ENCODE measurements at places on chromosomes 12 and 14. TPM values are rescaled to one million over a fixed set of nuclear protein-coding genes. Genes with fewer than 3 reads are reported as not detected.

Gene REP15
- 0.26 TPM for total RNA-seq

Gene TAS2R7
- not detected for total RNA-seq

Gene TCL1A
- not detected for total RNA-seq

Gene CLEC6A
- total RNA-seq = not detected

Gene PXMP2
- 22.2 TPM for total RNA-seq

Gene CEBPE
- not detected for total RNA-seq

Gene LRRC10
- not detected for total RNA-seq

Gene FAM222A
- 1.8 TPM for total RNA-seq

Gene OR4E2
- total RNA-seq = not detected

Gene PLCZ1
- not detected for total RNA-seq

Gene DEPDC4
- 0.88 TPM for total RNA-seq

Gene TROAP
- 103 TPM for total RNA-seq

GRCh38 chr14:89576960-89577359, 159.9 kb upstream of the FOXN3 start:
- no peak for DNase-seq

DNA sequence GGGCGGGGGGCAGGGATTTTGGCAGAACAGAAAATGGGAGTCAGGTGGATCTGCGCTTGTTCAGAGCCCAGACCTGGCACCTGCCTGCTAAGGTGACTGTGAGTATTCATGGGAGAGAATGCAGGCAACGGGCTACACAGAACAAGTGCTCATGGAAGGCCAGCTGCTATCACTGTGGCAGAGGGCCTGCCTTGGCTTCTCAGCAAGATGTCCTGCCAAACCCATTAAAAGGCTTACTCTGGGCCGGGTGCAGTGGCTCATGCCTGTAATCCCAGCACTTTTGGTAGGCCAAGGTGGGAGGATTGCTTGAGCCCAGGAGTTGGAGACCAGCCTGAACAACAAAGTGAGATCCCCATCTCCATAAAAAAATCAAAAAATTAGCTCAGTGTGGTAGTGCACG, 21.0 kb downstream of the DIO3 start:
- no peak for DNase-seq

GRCh38 chr12:79296871-79297270, 393.9 kb downstream of the PAWR start:
- no peak for DNase-seq

DNA sequence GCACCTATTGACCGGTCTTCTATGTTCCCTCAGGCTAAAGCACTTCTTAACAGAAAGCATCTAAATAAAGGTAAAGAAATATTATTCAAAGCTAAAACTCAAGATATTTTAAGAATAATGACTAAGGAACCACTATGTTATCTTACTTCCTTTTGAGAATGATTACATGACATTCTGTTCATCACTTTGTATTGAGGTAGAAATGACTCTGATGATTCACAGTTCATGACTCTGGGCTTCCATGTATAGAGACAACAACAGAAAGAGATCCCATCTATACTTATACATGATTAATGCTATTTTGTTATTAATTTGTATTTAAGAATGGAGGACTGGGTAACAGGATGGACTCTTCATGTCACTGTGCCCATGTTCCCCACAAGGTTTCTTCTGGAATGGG, 218.3 kb upstream of the OR4E1 start:
- no peak for DNase-seq

DNA sequence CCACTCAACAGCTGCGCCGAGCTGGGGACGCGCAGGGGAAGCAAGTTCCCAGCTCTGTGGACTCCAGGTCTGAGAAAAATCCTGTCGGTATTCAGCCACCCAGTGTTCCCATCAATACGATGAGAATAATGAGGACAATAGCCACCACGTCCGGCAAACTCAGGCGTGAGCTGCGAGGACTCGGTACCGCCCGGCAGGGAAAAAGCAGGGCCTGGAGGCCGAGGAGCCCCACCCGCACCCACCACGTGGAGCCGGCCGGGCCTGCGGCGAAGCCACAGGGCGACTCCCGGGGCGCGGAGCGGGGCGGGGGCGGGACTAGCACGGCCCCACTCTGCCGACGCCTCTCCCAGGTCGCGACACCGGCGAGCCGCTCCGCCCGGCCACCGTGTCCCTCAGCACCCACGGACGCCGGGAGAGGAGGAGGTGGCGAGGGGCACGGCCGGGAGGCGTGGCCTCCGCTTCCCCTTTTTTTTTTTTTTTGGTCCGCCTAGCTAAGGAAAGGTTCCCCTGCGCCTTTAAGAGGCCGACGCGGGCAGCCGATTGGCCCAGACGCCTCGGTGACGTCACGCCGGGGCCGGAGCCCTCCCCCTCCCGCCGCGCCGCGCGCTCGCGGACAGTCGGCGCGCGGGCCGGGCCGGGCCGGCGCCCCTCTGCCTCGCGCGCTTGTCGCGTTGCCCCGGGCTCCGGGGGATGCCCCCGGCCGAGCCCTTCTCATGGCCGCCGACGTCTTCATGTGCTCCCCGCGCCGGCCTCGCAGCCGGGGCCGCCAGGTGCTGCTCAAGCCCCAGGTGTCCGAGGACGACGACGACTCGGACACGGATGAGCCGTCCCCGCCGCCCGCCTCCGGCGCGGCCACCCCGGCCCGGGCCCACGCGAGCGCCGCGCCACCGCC, at the start of gene MLXIP:
Gene MLXIP (plus strand): TSS at position 616 of the 892 bp plus-strand sequence. CDS start 98 bp downstream, at position 714.
- peak; percentile 96 for DNase-seq

DNA sequence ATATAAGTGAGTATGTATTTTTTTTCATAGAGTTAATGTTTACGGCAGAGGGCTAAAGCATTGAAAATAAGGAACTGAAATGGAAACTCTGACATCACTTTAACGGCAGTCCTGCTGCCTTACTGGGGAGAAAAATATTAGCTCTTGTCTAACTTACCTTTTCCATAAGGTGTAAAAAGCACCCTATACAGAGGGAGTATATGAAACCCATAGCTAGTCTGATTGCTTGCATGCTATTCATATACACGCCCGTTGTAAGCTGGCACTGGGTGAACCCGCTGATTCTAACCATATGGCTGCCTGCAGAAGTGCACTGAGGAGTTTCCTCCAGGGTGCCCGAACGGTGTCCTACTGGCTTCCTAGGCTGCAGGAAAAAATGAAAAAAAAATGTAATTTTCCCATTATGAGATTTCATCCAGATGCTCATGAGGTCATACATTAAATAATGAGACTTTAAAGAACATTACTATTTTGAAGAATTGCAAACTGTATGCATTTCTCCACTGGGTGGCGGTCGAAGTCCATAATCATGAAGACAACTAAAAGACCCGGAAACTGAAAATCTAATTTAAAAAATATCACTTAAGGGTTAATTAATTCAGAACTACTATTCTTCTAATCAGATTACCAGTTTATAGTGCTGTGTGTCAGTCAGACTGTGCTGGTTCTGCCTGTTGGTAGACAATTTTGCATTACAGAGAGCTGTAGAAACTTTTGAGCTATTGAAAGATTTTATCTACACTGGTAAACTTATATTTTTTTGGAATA, 144.7 kb downstream of the ALX1 start:
- DNase-seq = no peak

- DNase-seq = no peak
These were observed 28.8 kb downstream of the HOXC4 start for GRCh38 chr12:54082397-54082892.

DNA sequence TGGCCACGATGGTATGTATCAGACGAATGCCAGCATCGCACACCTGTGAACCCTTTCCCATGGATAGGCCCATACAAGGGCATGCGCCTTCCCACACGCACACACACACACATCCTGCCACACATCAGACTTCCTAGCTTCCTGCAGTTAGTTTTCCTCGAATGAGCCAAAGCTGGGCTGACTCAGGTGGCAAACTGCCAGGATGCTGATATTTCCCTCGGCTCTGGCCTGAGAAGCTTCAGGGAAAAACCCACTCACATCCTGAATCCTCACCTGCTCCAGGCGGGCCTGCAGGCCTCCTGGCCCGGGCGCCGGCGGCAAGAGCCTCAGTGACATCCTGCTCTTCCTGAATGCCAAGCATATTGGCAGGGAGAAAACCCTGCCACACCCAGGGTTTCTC, 22.4 kb downstream of the CALM1 start:
- no peak for DNase-seq

GRCh38 chr12:39803151-39803550, 183.5 kb upstream of the ABCD2 start:
- no peak for DNase-seq

DNA sequence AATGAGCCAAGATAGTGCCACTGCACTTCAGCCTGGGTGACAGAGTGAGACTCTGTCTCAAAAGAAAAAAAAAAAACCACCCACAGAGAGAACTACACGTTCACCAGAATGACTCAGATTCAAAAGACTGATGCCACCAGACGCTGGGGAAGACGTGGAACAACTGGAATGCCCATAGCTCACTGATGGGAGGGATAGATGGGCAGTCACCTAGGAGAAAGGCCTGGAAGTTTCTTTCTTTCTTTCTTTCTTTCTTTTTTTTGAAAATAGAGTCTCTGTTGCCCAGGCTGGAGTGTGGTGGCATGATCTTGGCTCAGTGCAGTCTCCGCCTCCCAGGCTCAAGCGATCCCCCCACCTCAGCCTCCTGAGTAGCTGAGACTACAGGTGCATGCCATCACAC, 10.0 kb upstream of the KLC1 start:
- DNase-seq = no peak

DNA sequence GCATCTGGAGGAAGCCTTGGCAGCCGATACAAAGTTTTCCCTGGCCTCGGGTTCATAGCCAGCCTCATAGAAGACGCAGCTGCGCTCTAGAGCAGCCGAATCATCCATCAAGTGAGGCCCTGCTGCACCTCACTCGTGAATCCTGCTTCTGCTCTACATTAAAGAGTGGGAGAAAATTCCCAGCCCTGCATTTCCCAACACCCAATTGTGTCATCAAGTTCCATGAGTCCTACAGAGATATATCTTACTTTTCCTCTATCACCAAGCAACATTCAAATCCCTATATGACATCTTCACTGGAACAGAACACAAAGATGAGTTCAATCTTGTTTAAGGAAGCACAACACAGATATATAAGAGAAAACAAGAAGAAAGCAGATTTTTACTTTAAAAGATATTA, 139.3 kb downstream of the TTC7B start:
- DNase-seq = no peak

DNA sequence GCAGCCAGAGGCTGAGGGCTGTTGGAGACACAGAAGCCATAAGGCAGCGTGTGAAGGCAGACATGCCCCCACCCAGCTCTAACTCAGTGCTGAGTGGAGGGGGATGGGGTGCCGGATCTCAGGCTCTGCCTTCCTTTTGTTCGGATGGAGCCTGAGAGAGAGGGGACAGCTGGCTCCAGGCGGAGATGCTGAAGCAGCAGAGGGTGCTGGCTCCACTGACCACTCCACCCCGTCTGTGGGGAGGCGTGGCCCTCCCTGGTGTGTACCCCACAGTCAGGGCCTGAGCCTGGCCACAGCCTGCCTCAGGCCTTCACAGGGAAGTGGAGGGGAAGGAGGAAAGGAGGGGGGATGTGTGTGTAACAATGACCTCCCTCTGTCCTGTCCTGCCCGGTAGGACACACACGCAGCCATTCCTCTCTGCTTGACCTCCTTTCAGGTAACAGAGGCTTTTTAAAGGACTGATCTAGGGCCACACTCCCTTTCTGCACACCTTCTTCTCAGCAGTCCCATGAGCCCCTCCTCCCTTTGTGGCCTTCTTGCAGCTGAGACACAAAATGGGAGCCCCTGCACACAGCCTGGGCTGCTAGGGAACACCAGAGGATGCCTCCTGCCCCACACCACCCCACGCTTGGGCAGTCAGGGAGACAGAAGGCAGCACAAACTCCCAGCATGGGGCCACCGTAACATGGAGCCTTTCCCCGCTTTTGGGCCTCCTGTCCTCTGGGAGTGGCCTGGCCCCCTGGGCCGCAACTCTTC, 9.6 kb upstream of the ENDOU start:
- no peak for DNase-seq

GRCh38 chr12:44551631-44552030, 324.5 kb downstream of the NELL2 start:
- DNase-seq = no peak

DNA sequence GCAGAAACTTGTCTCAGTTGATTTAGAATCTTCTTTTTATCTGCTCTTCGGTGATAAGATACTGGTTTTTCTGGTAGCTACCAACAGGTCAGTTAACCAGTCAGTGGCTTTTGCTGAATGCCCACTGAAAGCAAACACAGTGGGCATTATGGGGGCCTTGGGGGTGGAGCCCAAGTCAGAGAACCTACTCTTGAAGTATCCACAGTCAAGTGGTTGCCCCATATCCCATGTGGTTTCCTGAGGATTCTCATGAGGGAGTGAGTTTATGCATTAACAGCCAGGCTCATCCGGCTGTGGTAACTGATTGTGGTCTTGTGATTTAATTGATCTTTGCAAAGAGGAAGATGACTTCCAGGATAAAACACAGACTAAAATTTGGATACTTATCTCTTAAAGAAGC, 83.7 kb downstream of the ST8SIA1 start:
- no peak for DNase-seq

DNA sequence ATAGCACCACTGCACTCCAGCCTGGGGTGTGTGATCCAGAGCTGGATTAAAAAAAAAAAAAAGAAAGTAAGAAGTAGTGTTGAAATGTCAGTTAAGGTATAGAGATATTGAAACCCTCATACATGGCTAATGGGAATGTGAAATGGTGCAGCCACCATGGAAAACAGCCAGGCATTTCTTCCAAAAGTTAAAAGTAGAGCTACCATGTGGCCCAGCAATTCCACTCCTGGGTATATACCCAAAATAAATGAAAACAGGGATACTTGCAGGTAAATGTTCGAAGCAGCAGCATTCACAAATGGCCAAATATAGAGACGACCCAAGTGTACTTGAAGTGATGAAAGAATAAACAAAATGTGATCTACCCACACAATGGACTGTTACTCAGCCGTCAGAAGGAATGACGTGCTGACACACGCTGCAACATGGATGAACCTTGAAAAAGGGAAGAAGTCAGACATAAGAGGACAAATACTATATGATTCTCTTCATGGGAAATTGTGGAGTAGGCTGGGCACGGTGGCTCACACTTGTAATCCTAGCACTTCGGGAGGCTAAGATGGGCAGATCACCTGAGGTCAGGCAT, 15.2 kb downstream of the IL31 start:
- DNase-seq = no peak

- no peak for DNase-seq
These were observed 331.4 kb downstream of the TMTC2 start for GRCh38 chr12:83018088-83018487.

Measured in natural killer cell treated with Interleukin-12 subunit alpha and Interleukin-12 subunit beta and Interleukin-15 and Interleukin-18, amount 100 ng/mL, for 72 hours (primary cell).